ENCODE measurements at places on chromosomes 3 and 15.

- DNase-seq: peak; percentile 4
Measured at GRCh38 chr15:91471468-91471867, 371.4 kb downstream of the SV2B start.

- peak; percentile 74 for DNase-seq
Measured at GRCh38 chr3:141796889-141797781, 33.9 kb downstream of the GRK7 start.

- DNase-seq: no peak
Measured at GRCh38 chr15:67145710-67146109, 80.3 kb downstream of the SMAD3 start.

DNA sequence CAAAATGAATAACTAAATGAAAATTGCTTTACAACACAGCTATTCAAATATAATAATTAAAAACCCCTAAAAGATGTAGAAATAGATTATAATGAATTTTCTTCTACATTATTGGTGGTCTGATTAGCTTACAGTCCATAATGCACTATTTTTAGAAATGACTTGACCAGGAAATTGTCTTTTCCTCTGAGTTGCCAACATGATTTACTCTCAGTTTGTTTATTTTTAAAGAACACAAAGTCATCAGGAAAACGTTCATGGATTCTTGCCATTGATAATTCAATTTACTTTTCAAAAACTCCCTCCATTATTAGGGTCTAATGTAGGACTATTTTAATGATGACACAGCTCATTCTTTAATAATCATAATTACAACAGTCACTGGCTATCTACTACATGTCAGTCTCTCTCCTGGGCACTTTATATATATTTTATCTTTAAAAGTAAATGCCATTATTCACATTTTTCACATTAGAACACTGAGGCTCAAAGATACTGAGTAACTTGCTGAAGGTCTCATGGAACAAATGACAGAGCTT lies 1.1 kb downstream of the TM4SF18 start:
- DNase-seq: peak; percentile 42

DNA sequence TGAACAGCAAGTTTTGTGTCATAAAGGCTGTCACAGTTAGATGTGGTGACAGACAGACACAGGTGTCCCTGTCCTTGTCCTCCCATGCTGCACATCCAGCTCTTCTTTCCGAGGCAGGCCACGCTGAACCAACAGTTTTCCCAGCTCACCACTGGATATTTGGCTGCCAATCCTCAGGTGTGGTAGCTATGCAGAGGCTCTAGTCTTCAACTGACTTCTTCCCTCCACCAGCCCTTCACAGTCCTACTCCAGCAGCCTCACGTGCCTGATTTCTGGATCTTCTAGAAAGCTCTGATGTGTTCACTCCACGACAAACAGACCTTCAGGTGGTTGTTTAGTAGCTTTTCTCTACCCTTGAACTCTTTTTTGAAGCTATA lies 145.5 kb downstream of the UACA start:
- DNase-seq: no peak

- DNase-seq: no peak
Measured at GRCh38 chr15:41066516-41066915, 49.6 kb downstream of the INO80 start.
